Progenitor cell of endocrine pancreas (in vitro differentiated cells): ENCODE measurements at places on chromosomes 6 and 20. TPM values are rescaled to one million over a fixed set of nuclear protein-coding genes. Genes with fewer than 3 reads are reported as not detected.

DNA sequence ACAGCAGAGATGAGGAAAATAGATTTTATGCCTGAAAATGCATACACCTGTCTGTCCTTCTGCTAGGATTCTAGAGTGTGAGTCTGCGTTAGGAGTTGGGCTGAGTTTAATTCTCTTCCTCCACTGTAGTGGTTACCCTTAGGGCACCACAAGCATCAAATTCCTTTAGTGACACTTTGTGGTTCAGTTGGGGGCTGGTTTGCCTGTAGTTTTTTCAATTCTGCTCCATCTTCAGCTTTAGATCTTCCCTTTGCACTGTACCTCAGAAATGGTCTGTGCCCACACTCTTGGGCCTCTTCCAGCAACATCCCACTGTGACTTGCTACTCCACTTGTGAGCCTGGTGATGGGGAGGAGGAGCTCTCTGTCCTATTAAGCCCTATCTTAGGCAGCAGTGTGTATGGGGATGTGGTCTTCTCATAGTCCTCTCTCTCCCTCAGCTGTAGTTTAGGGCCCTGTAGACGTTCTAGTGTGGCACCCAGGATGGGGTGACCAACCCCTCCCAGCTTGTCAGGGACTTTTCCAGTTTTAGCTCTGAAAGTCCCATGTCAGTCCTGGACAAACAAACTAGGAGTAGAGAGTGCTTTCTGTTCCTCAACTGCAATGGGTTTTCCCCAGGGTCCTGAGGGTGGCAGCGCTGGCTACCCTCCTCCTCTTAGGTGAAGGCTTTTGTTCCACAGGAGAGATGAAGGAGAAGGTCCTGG is 19.7 kb upstream of the OGFRL1 start:
- DNase-seq, result no peak

Gene MEP1A
- total RNA-seq, result 2.6 and 4.1 TPM in 2 replicates

DNA sequence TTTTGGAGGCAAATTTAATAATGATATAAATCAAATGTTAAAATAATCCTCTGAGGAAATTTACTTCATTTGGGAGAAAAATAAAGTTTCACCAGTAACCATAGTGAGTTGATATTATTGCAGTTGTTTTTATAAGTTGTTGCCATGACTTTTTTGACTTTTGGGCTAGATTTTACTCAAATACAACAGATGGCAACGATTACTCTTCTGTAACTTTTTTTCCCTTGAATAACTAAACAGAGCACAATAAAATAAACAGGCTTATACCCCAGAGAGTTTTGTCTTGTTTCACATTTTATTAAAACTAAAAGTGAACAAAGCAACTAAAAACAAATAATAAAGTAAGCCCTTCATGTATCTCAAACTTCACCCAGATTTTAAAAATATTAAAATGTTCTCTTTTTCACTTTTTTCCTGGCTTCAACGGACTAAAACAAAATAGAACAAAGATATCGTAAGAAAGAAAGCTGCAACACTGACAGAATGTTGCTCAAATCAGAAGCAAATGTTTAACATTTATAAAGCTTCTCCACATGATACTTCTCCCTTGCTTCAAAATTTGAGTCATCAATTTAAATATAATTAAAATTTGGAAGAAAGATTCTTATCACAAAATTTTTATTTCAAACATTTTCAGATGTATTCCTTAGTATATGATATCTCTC is 42.5 kb upstream of the BMP5 start:
- DNase-seq, result no peak

DNA sequence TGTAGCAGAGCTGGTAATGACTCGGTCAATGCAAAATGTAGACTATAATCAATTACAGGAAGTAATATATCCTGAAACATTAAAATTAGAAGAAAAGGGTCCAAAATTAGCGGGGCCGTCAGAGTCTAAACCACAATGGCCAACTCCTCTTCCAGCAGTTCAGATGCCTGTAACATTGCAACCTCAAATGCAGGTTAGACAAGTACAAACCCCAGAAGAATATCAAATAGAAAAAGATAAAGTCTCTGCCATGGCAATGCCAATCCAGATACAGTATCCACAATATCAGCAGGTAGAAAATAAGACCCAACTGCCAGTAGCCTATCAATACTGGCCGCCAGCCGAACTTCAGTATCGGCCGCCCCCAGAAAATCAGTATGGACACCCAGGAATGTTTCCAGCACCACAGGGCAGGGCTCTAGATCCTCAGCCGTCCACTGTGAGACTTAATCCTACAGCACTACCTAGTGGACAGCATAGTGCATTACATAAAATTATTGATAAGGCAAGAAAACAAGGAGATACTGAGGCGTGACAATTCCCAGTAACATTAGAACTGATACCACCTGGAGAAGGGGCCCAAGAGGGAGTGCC is 158.4 kb downstream of the GPX5 start:
- no peak for DNase-seq

GRCh38 chr6:93423542-93423941 is 4.2 kb upstream of the EPHA7 start:
- peak; percentile 29 for DNase-seq

GRCh38 chr6:3316331-3316730 is 57.6 kb downstream of the PSMG4 start:
- DNase-seq, result no peak

DNA sequence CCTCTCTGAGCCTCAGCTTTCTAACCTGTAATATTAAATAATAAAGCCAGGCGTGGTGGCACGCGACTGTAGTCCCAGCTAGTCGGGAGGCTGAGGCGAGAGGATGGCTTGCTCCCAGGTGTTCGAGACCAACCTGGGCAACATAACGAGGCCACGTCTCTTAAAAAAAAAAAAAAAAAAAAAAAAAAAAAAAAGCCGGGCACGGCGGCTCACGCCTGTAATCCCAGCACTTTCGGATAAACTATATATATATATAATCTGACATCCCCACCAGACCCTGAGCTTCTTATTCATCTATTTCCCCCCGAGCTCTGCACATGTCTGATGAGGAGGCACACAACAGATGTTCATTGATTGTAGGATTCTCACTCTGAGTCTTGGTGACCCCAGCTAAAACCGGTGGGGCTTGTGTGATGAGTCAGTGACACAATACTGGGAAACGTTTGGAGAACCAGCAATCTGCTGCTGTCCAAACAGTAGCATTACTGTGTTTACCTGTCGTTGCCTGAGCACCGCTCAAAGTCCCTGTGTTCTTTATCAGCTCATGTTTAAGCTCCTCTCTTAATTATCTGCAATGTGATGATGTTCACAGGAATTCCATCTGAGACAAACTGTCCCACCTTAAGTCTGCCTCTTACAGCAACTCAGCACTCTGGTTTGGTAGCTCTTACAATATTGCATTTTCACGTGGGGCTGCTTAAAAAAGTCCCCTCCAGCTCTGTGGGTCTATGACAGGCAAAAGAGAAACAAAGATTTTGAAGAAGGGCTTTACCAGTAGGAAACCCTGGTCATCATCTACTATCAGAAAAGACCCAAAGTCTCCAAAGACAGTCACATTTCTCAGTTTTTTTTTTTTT is 1.0 kb upstream of the SPATA2 start:
- no peak for DNase-seq

DNA sequence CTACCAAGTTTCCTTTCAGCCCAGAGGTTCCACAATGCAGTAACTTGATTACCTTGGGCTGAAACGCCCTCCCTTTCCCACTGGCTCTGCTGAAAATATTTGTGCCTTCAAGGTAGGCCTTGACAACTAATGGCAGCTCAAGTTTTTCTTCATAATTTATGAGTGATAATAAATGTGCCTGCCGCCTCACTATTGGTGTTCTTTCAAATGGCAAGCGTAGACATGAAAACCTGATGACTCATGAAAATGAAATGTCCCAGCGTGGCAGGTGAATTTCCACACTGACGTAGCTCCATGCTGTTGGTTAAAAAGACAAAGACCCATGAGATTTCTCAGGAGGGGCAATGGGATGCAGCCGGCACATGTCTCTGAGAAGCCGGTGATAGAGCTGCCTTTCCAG is 107.2 kb upstream of the GGTLC1 start:
- no peak for DNase-seq

GRCh38 chr20:13180986-13181889 is 39.8 kb upstream of the ISM1 start:
- no peak for DNase-seq

DNA sequence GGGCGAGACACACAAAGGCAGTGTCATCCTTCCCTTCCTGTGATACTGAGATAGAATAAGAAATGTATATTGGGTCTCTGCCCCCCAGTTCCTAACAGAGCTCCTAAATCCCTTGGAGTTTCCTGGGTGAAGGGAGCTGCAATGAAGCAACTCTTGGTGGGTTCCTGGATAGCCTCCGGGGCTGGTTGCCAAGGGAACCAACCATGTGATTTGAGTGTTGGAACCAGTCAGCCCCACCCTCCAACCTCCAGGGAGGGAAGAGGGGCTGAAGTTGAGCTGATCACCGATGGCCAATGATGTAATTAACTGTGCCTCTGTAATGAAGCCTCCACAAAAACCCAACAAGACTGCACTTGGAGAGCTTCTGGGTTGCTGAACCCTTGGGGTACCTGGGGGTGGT is 116.6 kb downstream of the SLC22A3 start:
- no peak for DNase-seq
